ENCODE measurements at places on chromosomes 7 and 10.

DNA sequence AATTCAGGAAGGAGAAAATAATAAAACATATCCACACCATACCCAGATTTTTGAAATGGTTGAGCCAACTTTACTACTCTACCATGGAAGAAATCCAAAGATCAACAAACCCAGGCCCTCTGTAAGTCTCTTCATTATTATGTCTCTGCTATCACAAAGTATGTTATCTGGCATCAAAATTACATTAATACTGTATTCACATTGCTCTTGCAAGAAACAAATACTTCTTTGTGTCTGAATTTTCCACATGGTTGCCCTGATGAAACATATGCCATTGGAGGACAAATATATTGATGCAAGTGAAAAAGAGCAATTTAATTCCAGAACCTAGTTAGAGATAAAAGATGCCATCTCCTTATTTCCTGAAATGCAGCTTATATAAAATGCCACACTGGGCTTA lies 204.0 kb downstream of the FZD1 start:
- no peak for DNase-seq

DNA sequence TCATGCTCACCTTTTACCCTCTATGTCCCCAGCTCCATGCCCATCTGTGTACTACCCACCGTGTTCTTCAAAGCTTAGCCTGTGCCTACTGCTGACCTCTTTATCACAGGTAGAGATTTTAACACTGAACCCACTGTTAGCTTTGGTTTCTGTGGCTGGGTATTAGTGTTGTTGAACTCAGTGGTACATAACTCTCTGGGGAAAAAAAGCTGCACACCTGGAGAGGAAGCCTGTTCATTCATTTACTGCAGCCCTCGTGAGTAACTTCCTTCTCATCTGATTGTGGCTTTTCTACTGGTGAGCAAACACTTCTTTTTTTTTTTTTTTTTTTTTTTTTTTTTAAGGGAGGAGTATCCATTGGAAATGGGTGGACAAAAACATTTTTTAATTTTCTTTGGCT lies 326.3 kb downstream of the CCSER2 start:
- DNase-seq, result no peak

GRCh38 chr10:11755512-11756263 lies 13.5 kb downstream of the ECHDC3 start:
- no peak for DNase-seq

DNA sequence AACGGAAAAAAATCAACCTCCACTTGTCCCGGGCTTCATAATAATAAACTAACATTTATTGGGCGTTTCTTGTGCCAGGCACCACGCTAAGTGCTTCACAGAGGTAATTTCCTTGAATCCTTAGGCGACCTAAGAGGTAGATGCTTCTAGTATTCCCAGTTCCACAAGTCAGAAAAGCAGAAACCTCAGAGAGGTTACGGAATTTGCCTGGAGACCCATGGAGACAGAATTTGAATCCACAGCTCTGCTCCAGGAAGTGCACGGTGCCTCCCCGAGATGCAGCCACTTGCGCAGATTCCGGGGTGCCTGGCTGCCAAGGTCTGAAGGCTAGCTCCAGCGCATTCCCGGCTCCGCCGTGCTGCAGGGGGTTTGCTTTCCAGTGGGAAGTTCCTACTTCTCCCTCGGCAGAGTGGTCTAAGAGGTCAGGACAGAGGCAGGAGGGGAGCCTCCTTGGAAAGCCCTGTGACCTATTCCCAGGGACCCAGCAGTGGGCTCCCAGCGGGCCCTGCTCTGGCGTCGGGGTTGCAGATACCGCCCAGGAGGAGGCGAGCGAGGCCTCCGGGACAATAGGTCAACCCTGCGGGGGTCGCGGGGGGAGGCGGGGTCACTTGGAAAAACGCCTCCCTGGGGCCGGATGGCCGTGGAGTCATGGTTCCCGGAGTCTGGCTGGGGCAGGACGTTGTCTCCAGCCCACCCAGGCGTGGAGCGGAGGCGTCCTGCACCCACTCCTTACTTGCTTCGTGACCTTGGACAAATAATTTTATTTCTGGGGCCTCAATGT lies 10.1 kb upstream of the NKX2-3 start:
- DNase-seq, result no peak

GRCh38 chr10:127869329-127869728 lies 23.4 kb downstream of the CLRN3 start:
- DNase-seq, result no peak

DNA sequence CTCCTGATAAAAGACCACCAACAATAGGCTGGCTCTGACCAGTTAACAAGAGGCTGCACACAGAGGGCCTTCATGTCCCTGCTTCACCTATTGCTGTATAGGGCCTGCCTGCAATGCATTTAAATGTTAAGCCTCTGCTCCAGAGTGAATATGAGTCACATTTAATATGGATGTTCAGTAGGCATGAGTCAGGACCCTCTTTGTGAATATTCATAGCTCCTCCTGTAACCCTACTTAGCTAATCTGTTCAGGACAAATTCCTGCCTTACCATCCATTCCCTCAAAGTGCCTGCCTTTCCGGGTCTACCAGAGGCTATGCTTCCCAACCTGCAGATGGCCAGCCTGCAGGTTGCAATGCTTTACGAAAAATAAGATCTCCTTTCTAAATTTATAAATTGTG lies 32.5 kb downstream of the ARHGAP22 start:
- DNase-seq, result no peak

- DNase-seq, result no peak
These were observed 57.6 kb downstream of the BICC1 start for GRCh38 chr10:58570307-58570723.

DNA sequence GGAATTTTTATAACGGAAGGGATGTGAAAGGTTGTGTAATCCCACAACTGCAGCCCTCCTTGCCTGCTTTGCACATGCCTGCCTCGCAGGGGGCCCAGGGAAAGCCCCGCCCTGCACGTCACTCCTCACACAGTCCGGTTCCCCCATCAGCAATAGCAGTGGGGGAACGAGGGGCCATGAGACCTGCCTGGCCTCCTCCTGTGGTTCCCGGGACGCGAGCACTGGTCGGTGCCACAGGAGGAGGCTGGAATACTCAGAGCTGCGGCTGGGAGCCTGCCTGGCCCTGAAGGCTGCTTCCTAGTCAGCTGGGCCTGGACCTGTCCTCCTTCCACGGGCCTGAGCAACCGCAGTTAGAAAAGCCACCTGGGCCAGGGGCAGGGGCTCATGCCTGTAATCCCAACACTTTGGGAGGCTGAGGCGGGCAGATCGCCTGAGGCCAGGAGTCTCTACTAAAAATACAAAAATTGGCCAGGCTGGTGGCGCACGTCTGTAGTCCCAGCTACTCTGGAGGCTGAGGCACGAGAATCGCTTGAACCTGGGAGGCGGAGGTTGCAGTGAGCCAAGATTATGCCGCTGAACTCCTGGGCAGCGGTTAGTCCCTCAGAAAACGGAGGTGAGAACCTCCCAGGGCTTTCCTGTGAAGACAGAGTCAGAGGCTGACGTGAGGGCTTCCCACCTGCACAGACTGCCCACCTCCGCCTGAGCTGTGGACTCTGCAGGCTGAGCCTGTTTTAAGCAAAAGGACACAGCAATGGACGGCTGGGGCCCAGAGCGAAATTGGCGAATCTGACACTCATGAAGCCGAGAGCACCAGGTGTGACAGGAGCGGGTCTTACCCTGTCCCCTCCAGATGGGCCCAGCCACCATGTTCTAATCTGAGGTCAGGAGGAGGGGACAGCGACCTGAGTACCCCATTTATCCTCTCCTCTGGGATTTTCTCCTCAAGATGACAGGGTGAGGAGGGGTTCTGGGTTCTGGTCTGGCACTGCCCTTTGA lies 52.9 kb downstream of the VIPR2 start:
- DNase-seq, result no peak

DNA sequence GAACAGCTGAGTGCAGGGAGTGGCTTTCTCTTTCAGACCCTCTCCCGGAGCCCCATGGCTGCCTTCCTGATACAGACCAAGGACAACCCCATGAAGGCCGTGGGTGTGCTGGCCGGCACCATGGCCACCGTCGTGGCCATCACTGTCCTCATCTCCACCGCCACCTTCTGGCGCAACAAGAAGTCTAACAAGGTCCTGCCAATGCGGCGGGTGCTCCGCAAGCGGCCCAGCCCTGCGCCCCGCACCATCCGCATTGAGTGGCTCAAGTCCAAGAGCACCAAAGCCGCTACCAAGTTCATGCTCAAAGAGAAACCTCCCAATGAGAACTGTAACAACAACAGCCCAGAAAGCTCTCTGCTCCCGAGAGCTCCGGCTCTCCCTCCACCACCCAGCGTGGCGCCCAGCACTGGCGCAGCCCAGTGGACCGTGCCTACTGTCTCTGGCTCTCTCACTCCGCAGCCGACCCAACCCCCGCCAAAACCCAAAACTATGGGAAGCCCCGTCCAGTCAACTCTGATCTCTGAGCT lies 11.2 kb downstream of the LRIT2 start:
- no peak for DNase-seq

- DNase-seq, result peak; percentile 19
These were observed 34.6 kb downstream of the ZEB1 start for GRCh38 chr10:31353574-31353973.

- peak; percentile 11 for DNase-seq
These were observed 372.6 kb downstream of the GPR158 start for GRCh38 chr10:25547382-25547781.

GRCh38 chr10:24887855-24888231 lies 64.6 kb downstream of the PRTFDC1 start:
- DNase-seq, result no peak

GRCh38 chr10:77361831-77362230 lies 275.8 kb downstream of the KCNMA1 start:
- DNase-seq, result no peak

- DNase-seq, result no peak
These were observed 11.1 kb upstream of the SLC18A3 start for GRCh38 chr10:49598986-49599385.

DNA sequence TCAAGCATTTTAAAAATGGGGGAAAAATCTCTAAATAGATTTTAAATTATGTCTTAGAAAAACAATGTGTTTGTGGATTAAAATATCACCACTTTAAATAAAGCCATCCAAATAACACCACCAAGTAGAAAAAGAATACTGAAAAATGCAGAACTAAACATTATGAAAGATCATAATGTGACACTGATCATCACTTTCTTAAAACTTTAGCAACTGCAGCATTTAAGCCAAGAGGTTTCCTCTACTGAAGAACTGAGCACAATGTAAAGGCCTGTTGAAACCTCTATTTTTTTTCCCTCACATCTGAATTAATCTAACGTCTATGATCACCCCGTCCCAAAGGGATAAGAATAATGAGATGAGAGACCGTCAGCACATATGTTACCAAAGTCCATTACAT lies 18.6 kb downstream of the MINDY3 start:
- no peak for DNase-seq

GRCh38 chr10:43205681-43206390 lies 61.0 kb downstream of the RASGEF1A start:
- DNase-seq, result no peak

GRCh38 chr10:19595212-19595845 lies 220.9 kb upstream of the PLXDC2 start:
- DNase-seq, result no peak

GRCh38 chr10:124346831-124347230 lies 71.9 kb downstream of the OAT start:
- DNase-seq, result no peak

DNA sequence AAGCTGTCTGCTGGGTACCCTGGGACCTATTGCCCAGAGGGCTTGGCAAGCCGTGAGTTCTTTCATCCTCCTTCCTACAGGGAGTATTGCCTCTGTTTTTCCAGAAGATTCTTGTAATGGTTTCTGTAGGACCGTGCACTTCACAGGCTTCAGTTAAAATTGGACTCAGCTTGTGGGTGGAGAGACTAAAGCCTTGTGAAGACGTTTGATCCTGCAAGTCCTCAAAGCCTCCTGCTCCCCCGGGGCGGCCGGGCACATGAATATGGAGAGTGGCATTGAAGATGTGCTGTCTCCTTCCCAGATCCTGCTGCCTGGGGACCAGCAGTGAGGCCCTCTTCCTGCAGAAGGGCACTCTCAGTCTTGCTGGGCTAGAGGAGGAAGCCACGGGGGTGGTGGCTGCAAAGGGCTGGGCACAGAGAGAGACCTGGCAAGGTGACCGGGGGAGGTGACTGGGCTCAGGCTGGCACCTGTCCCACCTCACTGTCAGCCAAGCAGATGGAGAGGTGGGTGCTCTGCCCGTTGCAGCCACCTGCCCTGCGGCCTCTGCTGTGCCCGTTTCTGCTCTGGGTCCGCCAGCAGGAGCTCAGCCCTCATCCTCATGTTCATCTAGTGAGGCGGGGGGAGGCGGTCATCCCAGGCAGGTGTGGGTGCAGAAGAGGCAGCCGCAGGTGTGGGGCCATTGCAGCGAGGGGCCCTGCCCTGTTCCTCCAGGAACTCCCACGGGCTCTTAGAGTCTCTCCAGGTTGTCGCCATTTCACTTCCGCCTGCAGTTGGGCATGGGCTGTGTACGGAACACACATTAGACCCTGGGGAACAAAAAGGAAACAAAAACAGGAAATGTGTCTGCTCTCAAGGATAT lies 55.7 kb downstream of the TMEM209 start:
- DNase-seq, result no peak

DNA sequence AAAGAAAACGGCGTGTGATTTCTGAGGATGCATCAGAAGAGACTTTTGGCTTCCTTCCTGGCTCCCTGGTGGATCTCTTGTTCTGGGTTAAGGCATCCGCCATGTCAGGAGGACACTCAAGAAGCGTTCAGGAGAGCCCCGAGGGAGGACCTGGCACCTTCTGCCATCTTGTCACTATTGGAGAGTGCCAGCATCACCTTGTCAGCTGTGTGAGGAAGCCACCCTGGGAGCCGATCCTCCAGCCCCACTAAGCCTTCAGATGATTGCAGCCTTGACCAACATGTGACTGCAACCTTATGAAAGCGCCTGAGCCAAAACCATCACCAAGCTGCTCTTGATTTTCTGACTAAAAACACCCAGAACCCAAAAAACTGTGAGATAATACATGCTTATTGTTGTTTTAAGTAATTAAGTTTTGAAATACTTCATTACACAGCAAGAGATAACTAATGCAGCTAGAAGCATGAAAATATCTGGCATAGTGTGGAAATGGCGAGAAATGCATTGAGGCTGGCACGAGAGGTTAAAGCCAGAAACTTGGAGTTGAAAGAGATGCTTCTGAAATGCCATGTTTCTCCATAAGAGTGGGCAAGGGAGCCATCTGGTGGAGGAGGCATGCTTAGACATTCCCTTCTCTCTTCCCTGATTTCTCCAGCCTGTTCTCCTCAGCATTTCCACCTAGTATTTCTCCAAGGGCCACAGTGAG lies 5.4 kb upstream of the ZFYVE27 start:
- DNase-seq, result no peak

- no peak for DNase-seq
These were observed 63.2 kb downstream of the VCL start for GRCh38 chr10:74061104-74061503.
